ENCODE measurements at places on chromosomes 1 and 21.

GRCh38 chr1:72230746-72231145 lies 51.6 kb downstream of the NEGR1 start:
- no peak for DNase-seq

DNA sequence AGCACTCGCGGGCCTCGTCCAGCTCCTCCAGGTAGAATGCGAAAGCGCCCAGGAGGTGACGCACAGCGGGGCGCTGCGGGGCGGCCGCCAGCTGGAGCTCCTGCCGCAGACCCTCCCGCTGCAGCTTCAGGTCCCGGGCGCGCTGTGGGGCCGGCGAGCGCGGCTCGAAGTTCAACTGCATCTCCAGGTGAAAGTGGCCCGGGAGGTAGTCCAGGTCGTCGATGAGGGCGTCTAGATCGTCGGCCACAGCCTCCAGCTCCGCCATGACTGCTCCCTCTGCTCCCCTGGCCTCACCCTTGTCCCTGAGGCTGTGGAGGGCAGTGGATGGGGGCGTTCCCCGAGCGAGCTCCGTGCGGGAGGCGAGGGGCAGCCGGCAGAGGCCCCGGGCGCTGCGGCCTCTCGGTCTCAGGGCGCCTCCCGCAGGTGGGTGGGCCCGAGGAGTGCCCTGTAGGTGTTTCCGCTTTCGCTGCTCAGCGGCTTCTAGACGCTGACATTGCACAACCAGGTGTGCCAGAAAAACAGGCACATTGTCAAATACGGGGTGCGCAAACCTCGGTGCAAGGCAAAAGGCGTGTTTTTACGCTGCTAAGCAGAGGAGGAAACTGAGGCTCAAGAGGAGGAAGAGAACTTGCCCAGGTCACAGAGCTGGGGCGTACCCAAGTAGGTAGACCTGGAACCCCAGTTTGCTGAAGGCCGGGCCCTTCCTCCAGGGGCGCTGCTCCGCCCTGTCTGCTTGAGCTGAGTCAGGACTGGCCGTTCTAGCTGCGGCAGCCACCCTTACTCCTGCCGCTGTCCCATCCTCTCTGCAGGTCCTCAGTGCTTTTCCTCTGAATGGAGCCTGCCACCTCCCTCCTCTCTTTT lies at the start of gene TTC22:
TSS of gene TTC22 (minus strand) at position 425 of the 861 bp plus-strand sequence. CDS start at position 265, 160 bp downstream.
- no peak for DNase-seq

DNA sequence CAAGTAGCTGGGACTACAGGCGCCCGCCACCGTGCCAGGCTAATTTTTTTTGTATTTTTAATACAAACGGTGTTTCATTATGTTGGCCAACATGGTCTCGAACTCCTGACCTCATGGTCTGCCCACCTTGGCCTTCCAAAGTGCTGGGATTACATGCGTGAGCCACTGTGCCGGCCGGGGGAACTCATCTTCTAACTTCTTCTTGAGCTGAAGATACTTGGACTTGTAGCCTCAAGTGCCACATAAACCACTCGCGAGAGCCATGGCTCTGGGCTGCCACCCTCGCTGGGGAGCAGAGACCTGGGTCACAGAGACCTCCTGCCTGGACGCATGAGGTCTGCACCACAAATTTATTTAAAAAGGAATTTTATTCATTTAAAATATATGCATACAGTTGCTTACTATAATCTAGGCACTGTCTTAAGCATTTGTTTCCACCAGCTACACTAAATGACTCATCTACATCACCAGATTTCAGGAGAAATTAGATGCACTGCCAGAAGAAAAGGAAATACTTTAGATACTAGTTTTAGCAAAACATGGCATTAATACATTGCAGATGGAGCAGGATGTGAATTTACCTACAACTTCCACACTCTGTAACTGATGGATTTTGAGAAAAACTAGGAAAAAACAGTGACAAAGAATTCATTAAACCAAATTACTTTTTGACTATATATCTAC lies 29.9 kb upstream of the PUM1 start:
- DNase-seq = no peak

DNA sequence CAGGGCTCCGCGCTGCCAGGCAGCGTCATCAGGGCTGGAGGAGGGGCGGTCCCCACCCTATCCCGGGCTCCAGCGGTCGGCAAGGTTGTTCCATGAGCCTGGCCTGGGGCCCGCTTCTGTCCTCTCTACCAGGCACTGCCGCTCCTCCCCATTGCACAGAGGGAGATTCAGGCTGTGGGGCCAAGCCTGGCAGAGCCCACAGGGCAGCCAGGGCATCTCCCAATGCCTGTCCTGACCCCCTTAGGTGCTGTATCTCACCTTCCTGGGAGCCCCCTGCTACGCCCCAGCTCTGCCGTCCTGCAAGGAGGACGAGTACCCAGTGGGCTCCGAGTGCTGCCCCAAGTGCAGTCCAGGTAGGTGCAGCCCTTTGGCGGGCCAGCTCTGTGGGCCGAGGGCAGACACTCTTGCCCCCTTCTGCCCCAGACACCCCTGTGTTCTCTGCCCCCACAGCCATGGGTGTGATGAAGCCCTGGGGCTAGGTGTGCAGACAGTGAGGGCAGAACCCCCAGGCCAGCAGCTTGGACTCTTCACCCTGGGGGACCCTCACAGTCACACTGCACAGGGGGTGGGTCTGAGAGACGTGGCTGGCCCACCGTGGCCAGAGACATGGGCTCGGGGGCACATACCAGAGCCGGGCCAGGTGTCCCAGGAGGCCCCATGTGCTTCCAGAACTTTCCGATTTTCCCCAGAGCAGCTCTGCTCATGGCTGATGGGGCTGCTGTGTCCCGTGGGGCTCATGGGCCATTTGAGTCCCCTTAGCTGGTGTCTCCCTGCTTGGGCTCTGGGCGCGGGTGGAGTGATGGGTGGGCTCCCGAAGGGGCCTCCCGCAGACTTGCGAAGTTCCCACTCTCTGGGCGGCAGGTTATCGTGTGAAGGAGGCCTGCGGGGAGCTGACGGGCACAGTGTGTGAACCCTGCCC lies 1.6 kb downstream of the TNFRSF14 start:
- no peak for DNase-seq

DNA sequence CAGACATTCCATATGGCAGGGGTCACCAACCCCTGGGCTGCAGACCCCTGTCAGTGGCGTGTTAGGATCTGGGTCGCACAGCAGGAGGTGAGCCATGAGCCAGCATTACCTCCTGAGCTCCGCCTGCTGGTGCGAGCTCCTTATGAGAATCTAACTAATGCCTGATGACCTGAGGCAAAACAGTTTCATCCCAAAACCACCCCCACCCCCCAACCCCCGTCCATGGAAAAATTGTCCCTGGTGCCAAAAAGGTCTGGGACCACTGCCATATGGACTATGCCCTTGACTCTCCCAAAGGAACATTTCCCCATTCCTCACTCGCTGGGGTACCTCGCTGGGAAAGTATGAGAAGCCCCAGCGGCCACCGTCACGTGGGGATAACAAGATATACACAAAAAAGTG lies 6.4 kb upstream of the CPT2 start:
- no peak for DNase-seq

GRCh38 chr1:228148935-228149405 lies 760 bp upstream of the GJC2 start:
- DNase-seq = no peak

DNA sequence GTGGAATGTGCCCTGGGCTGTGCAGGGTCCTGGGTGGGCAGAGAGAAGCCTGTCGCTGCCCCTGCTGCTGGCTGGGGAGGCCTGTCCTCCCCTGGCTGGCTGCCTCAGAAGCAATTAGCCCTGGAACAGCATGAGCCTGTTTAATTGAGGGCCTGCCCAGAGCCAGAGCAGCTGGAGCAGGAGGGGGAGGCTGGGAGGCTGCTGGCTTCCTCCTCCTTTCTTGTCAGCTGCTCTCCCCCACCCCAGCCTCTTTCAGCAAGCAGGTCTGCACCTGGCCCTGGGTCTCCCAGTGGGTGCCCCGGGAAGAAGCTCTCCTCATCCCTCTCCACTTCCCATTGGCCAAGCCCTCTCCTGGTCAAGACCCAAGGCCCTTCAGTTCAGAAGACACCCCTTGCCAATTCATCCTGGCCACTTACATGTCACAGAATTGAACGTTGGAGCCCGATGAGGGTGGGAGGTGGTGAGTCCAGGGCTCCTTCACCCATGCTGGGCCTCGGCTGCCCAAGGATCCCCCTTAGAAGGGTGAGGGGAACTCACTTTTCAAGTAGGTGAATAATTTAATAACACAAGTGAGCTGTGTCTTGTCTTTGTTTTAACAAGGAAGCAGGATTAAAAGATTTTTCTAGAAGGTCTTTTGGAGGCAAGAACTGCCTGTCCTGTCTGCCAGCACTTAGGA lies 13.2 kb downstream of the AMPD2 start:
- no peak for DNase-seq

DNA sequence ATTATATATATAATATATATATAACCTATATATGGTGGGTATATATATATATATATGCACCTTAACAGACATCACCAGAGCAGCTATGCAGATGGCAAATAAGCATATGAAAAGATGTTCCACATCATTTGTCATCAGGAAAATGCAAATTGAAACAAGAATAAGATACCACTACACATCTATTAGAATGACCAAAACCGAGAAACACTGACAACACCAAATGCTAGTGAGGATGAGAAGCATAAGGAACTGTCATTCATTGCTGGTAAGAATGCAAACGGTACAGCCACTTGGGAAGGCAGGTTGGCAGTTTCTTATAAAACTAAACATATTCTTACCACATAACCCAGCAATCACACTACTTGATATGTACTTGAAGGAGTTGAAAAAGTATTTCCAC lies 219.8 kb upstream of the PRMT6 start:
- no peak for DNase-seq

GRCh38 chr1:40270152-40270834 lies 12.3 kb downstream of the ZMPSTE24 start:
- DNase-seq = no peak

- no peak for DNase-seq
These were observed 156.5 kb downstream of the PCNX2 start for GRCh38 chr1:233138788-233139585.

DNA sequence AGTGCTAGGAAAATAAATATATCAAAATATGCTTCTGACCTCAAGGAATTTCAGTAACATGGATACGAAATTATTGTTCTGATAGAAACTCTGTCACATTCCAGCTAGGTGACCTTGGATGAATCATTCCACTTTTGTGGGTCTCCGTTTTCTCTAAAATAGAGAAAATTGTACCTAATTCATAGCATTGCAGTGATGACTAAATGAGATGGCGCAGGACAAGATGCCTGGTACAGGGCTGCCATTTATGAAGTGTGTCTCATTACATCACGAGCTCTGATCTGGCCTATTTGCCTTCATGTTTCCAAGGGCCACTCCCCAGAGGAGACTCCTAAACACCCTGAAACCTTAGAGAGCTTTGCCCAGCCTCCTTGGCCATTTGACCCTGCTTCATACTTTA lies 480.0 kb upstream of the USP24 start:
- no peak for DNase-seq

- no peak for DNase-seq
These were observed 140.8 kb upstream of the FGGY start for GRCh38 chr1:59156051-59156450.

DNA sequence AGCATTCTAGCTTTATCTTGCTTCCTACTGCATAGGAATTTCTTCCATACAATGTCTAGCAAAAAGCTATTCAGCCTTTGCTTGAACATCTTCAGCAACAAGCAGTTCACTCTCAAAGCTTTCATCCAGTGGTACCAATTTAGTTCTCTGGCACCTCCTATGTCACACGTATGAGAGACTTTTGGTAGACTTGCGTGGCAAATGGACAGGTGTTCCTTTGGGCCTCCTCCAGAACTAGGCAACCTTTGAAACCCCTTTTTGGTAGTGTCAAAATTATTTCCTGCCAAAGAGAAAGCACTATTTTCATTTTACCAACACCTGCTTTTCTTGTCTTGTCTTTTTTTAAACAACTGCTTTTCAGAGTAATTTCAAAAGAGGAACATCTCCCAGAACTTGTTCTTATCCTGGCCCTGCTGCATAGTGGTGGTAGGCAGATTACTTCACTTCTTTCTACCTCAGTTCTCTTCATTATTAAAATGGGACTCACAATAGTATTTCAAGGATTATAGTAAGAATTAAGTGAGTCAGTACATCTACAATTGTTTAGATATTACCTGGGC lies 122.4 kb downstream of the MAST2 start:
- no peak for DNase-seq

Data from stimulated activated CD8-positive, alpha-beta memory T cell treated with anti-CD3 and anti-CD28 coated beads, Interleukin-15, amount 100 ng/mL, for 24 hours (primary cell).